Breast epithelium (tissue), 4 donors: ENCODE measurements at places on chromosomes 16 and 17. TPM values are rescaled to one million over a fixed set of nuclear protein-coding genes. Genes with fewer than 3 reads are reported as not detected.

CDH1 gene
- 86.5 TPM for total RNA-seq

EME1 gene
- 2.0 TPM for total RNA-seq

DNA sequence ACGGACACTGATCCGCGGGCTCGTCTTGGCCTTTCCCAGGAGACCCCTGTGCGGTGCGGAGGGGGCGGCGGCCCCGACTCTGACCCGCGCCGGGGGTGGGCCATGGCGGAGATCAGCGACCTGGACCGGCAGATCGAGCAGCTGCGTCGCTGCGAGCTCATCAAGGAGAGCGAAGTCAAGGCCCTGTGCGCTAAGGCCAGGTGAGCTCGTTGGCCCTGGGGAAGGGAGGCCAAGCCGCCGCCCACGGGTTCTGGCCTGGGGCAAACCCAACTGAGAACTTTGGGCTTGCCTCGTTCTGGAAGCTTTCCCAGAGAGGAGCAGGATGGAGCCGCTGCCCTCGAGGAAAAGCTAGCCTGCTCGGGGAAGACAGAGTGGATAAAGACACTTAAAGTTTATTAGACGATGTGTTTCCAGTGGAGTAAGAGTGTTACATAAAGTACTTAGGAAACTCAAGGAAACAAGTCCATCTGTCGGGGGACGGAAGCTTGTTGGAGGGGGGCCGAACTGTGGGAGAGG lies 540 bp downstream of the PPP4C start:
- peak overlapping the region; percentile 96 for H3K4me3 ChIP-seq
- no peaks in the 10 kb centered on the region for H3K4me1 ChIP-seq

- no peaks in the 10 kb centered on the region for H3K4me1 ChIP-seq
- H3K27ac ChIP-seq, result no peak overlapping the region
- no peaks in the 10 kb centered on the region for H3K36me3 ChIP-seq
- H3K4me3 ChIP-seq, result no peak overlapping the region
- DNase-seq, result no peak
- H3K27me3 ChIP-seq, result no peaks in the 10 kb centered on the region
These were observed 53.1 kb downstream of the RPH3AL start for GRCh38 chr17:299546-299945.

- DNase-seq, result no peak
- H3K27me3 ChIP-seq, result no peaks in the 10 kb centered on the region
- no peak overlapping the region for H3K4me3 ChIP-seq
- no peaks in the 10 kb centered on the region for H3K36me3 ChIP-seq
These were observed 290.4 kb downstream of the HS3ST3A1 start for GRCh38 chr17:13311306-13311705.

KRT24 gene
- total RNA-seq, result not detected

DNA sequence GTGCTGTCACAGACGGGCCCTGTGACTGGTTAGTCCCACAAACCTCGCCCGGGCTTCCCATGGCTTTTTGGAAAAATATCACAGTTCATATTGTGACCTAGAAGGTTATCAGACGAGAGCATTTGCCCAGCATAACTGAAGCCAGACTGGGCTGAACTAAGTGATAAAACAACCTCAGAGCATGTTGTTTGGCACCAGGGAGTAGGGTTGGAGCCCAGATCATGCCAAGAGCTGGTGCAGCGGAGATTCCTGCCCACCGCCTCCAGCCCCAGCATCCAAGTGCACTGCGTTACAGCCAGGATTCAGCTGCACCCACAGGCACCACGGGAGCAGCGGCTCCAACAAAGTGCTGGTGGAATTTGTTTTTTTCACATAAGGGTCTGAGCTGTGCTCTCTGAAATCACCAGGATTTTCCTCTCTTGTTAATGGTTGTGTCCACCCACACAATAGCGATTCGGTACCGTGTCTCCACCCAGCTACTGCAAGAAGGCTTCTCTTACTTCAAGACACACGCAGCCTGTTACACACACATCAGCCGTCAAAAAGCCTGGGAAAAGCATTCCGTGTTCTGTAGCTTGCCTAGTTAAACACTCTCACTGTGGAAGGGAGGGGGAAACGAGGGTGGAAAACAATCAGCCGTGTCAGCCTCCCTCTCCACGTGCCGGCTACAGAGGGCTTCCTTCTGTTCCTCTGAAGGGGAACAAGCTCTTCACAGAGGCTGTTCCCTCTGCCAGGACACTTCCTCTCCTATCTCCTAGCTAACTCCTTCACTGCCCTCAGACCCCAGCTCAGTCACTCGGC lies 273.8 kb downstream of the C16orf95 start:
- DNase-seq, result no peak
- no peaks in the 10 kb centered on the region for H3K36me3 ChIP-seq
- no peaks in the 10 kb centered on the region for H3K27me3 ChIP-seq
- no peaks in the 10 kb centered on the region for H3K4me1 ChIP-seq
- no peak overlapping the region for H3K27ac ChIP-seq

SPATA22 gene
- 0.80 TPM for total RNA-seq

STXBP4 gene
- 10.4 TPM for total RNA-seq

DNA sequence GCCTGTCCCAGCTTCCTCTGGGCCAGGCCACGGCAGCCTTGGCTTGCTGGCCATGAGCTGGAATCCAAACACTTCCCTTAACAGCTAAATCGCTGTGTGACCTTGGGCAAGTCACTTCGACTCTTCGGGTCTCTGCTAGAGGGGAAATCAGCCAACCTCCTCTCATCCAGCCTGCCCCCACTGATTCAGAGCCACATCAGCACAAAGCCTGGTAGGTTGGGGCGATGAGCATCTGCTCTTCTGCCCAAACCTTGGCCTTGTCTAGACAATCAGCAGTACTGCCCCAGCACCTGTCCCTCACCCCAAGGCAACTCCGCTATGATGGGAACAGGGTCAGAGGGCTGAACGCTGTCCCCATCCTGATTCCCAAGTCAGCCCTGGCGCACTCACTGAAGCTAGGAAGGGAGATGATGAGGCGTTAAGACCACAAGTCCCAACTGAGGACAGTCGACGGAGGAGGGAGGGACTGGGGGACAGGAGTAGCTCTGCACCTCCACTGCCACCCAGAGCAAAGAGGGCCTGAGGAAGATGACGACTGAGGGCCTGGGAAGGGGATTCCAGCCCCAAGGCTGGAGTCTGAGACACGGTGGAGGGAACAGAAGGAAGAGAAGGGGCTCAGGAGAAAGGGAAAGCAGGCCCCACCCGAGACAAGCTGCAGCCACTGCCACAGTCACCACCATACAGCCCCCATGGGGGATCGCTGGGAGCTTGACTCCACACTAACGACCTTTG lies 1.3 kb downstream of the CLUH start:
- no peaks in the 10 kb centered on the region for H3K27me3 ChIP-seq
- H3K4me1 ChIP-seq, result peaks cover 20% of the 10 kb centered on the region
- DNase-seq, result no peak
- peak overlapping the region; percentile 88 for H3K4me3 ChIP-seq
- no peaks in the 10 kb centered on the region for H3K36me3 ChIP-seq
- H3K27ac ChIP-seq, result peak overlapping the region; percentile 91

GRCh38 chr16:15517743-15518377 lies 83.5 kb downstream of the BMERB1 start:
- H3K27ac ChIP-seq, result peak overlapping the region; percentile 25
- no peak overlapping the region for H3K4me3 ChIP-seq
- no peak for DNase-seq
- H3K36me3 ChIP-seq, result no peaks in the 10 kb centered on the region
- H3K27me3 ChIP-seq, result no peaks in the 10 kb centered on the region

- no peak for DNase-seq
- no peaks in the 10 kb centered on the region for H3K36me3 ChIP-seq
- H3K27ac ChIP-seq, result no peak overlapping the region
- no peak overlapping the region for H3K4me3 ChIP-seq
- no peaks in the 10 kb centered on the region for H3K27me3 ChIP-seq
These were observed 72.6 kb upstream of the FA2H start for GRCh38 chr16:74847202-74847601.

- no peak overlapping the region for H3K4me3 ChIP-seq
- peak overlapping the region; percentile 70 for H3K27ac ChIP-seq
- no peak for DNase-seq
- peaks cover 6% of the 10 kb centered on the region for H3K4me1 ChIP-seq
- H3K36me3 ChIP-seq, result no peaks in the 10 kb centered on the region
- no peaks in the 10 kb centered on the region for H3K27me3 ChIP-seq
These were observed 14.6 kb upstream of the SPHK1 start for GRCh38 chr17:76369804-76370203.

KRT36 gene
- not detected for total RNA-seq

PABPN1L gene
- total RNA-seq, result not detected

DNA sequence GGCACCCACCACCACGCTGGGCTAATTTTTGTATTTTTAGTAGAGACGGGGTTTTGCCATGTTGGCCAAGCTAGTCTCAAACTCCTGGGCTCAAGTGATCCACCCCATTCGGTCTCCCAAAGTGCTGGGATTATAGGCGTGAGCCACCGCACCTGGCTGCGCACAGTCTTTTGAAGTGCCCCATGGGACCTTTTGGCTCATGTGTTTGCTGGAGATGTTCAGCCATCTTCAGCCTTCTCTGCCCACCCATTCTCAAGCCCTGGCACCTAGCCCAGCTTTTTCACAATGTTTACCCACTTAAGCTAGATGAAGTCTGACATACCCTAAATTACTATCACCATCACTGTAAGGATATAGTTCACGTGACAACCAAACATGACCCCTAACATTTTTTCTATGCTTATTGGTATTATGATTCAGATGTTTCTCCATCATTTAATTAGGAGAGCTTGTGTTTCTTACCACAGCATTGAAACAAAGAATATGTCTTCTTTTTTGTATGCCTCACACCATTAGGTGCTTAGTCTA lies 32.3 kb downstream of the PECAM1 start:
- H3K4me3 ChIP-seq, result no peak overlapping the region
- no peak for DNase-seq
- no peaks in the 10 kb centered on the region for H3K36me3 ChIP-seq
- H3K4me1 ChIP-seq, result peaks cover 10% of the 10 kb centered on the region
- no peaks in the 10 kb centered on the region for H3K27me3 ChIP-seq

GRCh38 chr16:67286441-67287235 lies 7.3 kb downstream of the PLEKHG4 start:
- no peaks in the 10 kb centered on the region for H3K4me1 ChIP-seq
- no peaks in the 10 kb centered on the region for H3K27me3 ChIP-seq
- H3K4me3 ChIP-seq, result no peak overlapping the region
- no peak for DNase-seq
- no peak overlapping the region for H3K27ac ChIP-seq

LITAF gene
- total RNA-seq, result 59.0 TPM

GRCh38 chr16:57600952-57601580 lies 27.4 kb upstream of the ADGRG1 start:
- no peaks in the 10 kb centered on the region for H3K36me3 ChIP-seq
- no peaks in the 10 kb centered on the region for H3K27me3 ChIP-seq
- H3K27ac ChIP-seq, result no peak overlapping the region
- no peak overlapping the region for H3K4me3 ChIP-seq
- no peak for DNase-seq

SLC13A2 gene
- not detected for total RNA-seq

DNA sequence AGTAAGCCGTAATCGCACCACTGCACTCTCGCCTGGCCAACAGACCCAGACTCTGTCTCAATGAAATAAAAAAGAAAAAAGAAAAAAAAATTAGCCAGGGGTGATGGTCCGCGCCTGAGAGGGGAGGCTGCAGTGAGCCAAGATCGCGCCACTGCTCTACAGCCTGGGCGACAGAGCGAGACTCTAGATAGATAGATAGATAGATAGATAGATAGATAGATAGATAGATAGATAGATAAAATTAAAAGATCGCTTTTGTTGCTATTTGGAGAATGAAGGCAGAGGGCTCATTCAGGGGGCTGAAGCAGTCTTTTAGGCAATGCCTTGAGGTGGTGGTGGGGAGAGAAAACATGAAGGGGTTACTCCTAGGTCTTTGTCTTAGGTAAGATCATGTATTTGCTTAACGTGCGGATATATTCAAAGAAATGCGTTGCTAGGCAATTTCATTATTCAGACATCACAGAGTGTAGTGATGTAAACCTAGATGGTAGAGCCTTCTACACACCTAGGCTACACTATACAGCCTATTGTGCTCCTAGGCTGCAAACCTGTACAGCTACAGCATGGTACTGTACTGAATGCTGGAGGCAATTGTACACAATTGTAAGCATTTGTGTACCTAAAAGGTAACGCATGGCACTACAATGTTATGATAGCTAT lies 4.3 kb upstream of the HES7 start:
- no peak for DNase-seq
- peaks cover 12% of the 10 kb centered on the region for H3K4me1 ChIP-seq
- no peaks in the 10 kb centered on the region for H3K36me3 ChIP-seq
- no peak overlapping the region for H3K27ac ChIP-seq
- no peaks in the 10 kb centered on the region for H3K27me3 ChIP-seq
- no peak overlapping the region for H3K4me3 ChIP-seq

HS3ST4 gene
- not detected for total RNA-seq

- no peak for DNase-seq
- no peak overlapping the region for H3K4me3 ChIP-seq
- no peaks in the 10 kb centered on the region for H3K27me3 ChIP-seq
- no peaks in the 10 kb centered on the region for H3K4me1 ChIP-seq
- H3K27ac ChIP-seq, result peak overlapping the region; percentile 89
- peaks cover 5% of the 10 kb centered on the region for H3K36me3 ChIP-seq
These were observed 5.0 kb upstream of the DHRS13 start for GRCh38 chr17:28907709-28908475.

DNA sequence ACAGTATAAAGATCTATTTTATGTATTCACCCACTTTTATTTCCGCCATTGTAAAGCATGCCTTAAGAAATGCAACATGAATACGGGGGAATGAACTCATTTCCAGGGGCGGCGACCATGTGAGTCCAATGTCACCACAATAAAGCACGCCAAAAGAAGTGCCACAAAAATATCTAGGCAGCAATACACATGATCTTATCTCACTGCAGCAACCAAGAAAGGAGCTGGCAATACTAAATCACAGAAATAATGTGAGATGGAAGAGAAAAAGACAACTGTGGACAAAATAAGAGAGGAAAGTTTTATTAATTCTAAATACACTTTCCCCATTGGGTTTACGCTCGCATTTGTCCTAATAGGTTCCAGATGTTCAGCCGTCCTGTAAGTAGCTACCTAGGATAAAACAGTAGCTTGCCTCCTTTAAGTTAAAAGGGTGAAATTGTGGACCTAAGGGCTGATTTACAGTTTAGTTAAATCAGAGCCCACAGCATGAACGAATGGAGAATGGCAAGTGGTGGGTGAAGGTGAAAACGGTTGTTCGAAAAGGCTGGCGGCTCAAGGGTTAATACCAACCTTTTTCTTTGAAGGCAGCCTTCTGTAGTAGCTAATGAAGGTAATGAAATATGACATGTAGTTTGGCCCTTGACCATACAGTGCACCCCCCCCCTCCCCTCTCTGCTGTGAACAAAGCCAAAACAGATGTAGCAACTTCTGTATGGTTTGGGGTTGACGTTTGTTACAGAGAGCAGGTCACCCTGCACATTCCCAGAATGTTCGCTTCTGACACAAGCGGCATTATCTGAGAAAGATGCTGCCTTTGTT lies 504.2 kb upstream of the PSMD7 start:
- H3K4me1 ChIP-seq, result no peaks in the 10 kb centered on the region
- H3K27ac ChIP-seq, result no peak overlapping the region
- no peak overlapping the region for H3K4me3 ChIP-seq
- H3K36me3 ChIP-seq, result no peaks in the 10 kb centered on the region
- no peaks in the 10 kb centered on the region for H3K27me3 ChIP-seq

CHST6 gene
- under 0.01 TPM for total RNA-seq

TOX3 gene
- not detected for total RNA-seq

DNA sequence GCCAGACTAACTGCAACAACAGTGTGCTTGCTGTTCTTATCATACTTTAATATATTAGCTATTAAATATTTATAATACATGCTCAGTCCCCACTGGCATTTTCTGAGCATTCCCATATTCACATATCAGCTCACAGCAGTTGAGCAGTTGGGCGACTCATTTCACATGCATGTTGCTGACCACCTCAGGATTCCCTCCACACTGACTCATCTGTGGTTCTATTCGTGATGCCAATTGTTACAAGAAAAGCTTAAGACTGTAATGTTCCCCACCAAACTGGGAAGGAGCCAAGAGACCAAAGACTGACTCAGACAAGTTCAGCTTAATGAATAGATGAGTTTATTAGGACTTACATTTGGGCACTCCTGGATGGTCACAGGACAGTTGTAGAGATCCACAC lies 100.3 kb upstream of the KIF2B start:
- no peak for DNase-seq
- H3K4me1 ChIP-seq, result no peaks in the 10 kb centered on the region

RASD1 gene
- total RNA-seq, result 64.0 TPM

DDX28 gene
- 7.5 TPM for total RNA-seq
